Foreskin fibroblast (primary cell): ENCODE measurements at places on chromosomes 6 and 20.

GRCh38 chr6:41814629-41815028, 27.1 kb downstream of the TOMM6 start:
- no peak for DNase-seq

DNA sequence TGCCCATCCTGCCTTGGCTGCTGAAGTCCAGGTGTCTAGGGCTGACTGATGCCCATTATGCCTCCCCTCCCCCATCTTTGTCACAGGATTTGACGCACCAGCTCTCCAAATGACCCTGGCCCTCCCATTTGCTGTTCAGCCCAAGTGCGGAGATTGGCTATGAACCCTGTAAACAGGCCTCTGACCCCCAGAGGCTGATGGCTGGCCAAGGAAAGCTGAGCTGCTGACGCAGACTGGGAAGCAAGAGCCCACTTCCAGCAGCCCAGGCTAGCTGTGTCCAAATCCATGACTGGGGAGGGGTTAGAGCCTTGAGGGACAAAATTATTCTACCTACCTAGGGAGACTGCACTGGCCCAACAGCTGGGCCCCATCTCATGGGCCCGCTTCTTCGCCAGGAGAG, 797 bp upstream of the GNRH2 start:
- no peak for DNase-seq

DNA sequence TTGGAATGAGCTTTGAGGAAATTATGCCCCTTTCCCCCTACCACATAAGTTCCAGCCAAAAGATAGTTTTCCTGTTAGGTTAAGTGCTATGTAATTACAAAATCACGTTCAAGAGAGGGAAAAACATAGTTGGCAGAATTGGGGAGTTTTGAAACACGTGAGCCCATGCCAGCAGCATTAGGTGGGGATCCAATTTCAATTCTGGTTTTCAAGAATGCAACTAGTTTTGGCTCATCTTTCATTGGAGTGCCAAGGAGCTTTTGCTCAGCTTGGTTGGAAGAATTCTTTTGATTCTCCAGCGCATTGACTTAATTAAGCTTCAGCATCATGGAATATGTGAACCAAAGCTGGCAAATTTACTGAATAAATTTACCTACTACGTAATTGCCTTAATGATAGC, 95.9 kb downstream of the SAMD5 start:
- no peak for DNase-seq

DNA sequence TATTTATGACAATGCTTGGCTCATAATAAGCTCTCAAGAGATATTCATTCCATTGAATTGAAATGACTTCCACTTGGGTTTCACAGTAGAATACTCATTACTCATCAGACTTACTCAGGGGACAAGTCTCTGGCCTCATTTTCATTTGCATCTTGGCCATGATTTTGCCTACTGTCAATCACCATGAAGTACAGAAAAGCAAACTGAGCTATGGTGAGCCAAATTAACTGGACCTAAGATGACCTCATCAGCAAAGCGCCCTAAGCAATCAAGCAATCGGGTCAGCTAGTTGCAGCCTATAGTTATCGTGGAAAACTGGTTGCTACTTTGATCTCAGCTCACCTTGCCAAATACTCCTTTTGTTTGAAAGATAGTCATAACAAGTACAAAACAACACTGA, 494.7 kb upstream of the SLC35B3 start:
- DNase-seq = no peak

DNA sequence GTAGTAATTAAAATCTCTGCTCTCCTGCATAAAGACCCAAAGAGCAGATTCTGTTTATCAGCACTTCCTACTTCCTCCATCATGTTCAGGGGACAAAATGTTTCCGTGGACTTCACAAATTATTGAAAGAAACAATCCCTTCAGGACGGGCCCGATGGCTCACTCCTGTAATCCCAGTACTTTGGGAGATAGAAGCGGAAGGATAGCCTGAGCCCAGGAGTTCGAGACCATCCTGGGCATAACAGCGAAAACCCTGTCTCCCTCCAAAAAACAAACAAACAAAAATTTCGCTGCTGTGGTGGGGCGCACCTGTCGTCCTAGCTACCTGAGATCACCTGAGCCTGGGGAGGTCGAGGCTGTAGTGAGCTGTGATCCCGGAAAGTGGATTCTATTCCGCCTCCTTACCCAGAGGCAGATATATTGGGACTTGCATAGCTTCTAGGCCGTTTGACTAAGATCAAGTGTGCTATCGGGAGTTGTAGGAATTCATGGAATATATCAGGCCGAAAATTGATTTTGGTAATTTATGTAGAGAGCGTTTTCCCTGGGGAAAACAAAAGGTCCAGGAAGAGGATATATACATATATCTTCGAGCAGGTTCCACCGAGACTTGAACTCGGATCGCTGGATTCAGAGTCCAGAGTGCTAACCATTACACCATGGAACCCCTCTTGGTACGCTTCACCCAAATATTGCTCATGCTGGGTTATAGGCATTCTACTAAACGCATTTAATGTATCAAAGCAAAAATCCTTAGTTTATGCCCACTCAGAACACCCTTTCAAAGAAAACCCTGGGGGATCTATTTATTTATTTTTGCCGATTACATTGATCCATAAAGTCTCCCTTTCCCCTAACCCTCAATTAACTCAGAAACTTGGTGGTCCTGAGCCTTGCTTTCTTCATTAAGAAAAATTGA, 74.5 kb upstream of the ZNF184 start:
- DNase-seq = peak; percentile 82

DNA sequence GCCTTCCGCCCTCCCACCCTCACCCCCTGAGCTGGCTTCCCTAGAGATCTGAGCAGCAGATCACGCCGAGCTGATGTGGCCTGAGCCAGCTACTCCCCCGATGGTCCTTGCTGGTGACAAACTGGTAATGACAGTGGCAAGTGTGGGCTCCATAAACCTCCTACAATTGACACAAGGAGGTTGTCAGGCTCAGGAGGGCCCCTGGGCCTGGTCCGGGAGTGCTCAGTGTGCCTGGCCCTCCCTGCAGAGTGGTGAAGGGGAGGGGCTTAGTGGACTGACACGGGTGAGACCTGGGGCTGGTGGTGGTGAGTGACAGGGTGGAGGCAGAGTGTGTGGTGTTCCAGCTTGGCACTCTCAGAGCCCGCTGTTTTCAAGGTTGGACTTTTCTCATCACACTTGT, 22.6 kb upstream of the MPC1 start:
- no peak for DNase-seq

GRCh38 chr6:133184798-133185372, 56.3 kb upstream of the EYA4 start:
- peak; percentile 54 for DNase-seq

DNA sequence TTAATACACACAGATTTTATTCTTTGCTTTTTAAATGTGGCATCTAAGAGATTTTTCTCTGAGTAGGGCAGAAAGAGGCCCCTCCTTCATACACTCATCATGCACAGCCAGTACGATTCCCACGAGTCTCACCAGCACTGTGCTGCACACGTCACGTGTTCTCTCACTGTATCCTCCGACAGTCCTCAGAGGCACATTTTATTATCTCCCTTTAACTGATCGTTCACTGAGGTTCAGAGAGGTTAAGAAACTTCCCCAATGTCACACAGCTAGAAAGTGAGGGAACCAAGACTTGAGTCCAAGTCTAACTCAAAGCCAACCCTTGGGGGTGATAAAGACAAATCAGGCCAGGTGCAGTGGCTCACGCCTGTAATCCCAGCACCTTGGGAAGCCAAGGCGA, 142.5 kb downstream of the PREX1 start:
- no peak for DNase-seq
